Stimulated activated CD4-positive, alpha-beta T cell treated with anti-CD3 and anti-CD28 coated beads, Interleukin-15, amount 100 ng/mL, for 1 hour (primary cell): ENCODE measurements at places on chromosomes 5 and 9.

GRCh38 chr5:132270706-132271105, 13.2 kb downstream of the PDLIM4 start:
- no peak for DNase-seq

GRCh38 chr5:92633875-92634487, 947.0 kb downstream of the NR2F1-AS1 start:
- DNase-seq = no peak

DNA sequence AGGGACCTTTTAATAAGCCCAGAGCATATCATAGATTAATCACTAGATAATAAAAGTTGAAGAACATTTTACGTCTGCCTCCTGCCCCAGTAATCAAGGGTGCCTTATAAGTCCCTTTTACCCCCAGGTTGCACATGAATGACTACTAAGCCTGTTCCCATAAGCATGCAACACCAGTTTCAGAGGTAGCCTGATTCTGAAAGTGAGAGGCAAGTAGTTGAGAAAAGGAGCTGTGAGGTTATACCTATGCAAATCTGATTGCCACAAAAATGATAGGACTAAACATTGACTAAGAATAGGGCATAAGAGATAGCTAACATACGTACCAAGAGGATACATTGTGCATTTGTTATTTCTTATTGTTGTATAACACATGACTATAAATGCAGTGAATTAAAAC, 681.9 kb downstream of the ISL1 start:
- DNase-seq = no peak

DNA sequence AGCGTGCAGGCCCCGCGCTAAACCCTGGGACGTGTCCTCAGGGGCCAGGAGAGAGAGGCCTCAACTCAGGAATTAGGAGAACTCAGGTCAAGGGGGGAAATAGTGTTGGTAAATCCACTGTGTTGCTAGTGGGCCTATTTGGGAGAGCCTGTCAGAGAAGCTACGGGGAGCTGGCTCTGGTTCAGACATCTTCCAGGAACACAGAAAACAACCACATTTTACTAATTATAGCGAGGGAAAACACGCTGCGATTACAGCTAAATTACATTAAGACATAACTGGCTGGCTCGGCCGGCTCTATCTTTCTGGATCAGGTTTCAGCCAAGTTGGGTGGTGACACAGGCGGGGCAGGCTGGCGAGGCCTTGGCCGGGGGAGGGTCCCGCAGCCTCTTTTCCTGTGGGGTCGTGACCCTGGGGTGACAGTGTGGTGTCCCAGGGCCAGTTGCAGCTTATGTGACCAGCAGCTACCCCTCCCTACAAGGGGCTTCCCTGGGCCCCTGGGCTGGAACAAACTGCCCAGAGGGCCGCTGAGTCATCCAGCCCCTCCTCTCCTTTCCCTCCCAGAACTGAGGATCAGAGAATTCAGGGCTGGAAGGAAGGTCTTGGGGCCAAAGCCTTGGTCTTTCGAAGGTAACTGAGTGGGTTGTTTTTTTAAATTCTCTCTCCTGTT, 75.1 kb downstream of the FGF18 start:
- DNase-seq = no peak

DNA sequence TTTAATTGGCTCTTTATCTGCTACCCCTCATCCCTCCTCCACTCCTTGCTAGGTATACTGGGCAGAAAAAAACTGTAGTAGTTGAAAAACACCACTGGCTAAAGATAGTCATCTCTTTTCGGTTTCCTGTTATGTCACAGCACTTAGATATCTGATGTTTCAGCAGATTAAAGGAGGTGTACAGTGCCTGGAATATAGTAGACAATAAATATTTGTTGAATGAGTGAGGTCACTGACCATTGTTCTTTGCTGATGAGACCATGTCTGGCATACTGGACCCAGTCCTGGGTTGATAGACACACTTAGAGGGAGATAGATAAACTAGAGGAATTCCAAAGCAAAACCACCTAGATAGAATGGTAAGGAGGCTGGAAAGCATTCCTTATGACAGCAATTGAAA, 3.2 kb downstream of the GRPEL2 start:
- DNase-seq = no peak

- no peak for DNase-seq
These were observed 30.8 kb upstream of the DNAH5 start for GRCh38 chr5:13975246-13975645.

DNA sequence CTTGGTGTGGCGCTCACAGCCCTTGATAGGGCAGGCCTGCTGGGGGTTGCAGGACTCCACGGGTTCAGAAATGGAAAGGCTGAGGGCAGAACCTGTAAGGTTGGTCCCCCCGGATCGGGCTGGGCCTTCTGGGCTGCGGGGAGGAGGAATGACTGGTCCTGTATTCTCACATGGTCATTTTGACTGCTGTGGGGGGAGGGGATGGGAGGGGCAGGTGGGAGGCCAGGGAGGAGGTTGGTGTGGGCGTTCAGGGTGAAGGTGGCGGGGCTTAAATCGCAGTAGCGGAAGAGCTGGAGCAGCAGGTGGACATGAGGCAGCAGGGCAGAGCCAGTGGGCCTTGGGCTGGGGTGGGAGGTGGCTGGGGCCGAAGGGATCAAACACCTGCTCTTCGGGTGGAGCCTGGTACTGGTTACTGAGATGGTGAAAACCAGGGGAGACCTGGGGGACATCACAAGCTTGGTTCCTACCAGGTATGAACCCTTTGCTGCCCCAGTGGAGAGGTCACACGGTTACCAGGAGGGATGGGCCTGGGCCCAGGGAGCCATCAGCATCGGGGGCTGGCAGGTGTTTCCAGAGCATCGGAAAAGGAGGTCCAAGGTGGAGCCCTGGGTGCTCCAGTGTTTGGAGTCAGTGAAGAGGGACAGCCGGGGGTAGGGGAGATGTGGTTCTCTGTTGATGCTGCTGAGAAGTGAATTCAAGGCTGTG, 1.8 kb downstream of the MRPS2 start:
- DNase-seq = no peak

DNA sequence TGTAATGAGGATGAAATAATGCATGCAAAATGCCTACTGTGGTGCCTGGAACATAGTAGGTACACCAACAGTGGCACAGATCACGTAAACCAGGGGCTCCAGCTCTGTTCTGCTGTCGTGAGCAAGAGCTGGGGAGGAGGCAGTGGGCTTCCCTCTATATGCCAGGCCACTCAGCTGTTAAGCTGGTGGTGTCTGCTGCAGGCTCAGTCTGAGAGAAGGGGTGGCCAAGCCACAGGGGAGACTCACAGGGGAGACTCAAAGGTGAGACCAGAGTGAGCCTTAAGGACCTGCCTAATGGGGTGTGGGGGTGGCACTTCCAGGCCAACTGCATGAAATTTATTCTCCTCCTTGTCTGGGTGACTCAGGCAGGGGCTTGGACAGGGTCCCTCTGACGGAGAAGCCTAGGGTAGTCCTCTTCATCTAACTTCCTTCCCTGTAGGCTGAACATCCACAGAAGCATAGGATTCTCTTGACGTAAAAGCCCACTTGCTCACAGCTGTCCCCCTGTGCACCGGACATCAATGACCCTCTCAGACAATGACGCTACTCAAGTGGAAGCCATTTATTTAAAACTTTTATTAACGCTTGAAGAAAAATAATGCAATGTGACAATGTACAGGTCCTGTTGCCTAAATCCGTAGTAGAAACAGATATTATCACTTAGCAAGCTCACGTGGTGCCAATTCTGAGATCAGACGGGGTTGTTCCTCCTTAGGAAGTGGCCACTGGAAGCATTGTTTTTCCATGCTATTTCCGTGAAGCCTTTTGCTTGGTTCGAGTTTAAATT, 13.9 kb downstream of the STC2 start:
- DNase-seq = no peak

GRCh38 chr5:80125962-80126480, 90.9 kb downstream of the THBS4 start:
- DNase-seq = no peak

- no peak for DNase-seq
These were observed 15.6 kb upstream of the BICD2 start for GRCh38 chr9:92780206-92780605.

DNA sequence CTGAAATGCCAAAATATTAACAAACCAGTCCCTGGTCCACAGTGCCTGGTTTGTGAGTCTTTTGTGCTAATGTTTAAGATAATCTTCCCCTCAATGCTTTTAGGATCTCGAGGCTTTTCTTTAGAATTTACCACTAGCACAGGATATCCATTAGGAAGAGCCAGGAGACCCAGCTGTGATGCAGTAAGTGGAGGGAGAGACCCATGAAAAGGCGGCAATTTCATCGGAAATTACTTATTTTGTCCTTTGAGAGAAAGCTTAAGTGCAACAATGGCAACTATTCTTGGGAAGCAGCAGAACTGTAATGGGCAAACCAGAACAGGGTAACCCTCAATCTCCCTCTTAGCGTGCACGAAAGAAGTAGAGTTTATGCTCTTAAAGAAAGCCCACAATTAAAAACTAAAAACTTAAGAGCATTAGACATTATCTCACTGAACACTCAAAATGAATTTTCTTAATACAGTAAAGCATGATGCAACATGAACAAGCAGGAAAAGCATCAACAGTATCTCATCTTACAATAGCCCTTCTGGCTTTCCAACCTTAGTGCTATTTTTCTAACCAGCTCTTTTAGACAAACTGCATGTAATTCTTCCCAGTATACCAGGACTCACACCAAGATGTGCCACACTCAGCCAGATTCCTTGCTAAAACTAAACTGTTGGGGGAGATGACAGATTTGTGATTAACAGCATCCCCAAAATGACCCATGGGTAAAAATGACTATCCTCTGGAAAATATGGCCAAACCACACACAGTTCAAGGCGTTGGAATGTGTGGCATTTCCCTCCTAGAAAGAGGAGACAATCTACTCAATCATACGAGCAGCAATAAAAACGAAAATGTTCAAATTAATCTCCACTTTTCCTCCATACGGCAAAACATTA, 36.4 kb downstream of the PWWP2A start:
- DNase-seq = no peak

DNA sequence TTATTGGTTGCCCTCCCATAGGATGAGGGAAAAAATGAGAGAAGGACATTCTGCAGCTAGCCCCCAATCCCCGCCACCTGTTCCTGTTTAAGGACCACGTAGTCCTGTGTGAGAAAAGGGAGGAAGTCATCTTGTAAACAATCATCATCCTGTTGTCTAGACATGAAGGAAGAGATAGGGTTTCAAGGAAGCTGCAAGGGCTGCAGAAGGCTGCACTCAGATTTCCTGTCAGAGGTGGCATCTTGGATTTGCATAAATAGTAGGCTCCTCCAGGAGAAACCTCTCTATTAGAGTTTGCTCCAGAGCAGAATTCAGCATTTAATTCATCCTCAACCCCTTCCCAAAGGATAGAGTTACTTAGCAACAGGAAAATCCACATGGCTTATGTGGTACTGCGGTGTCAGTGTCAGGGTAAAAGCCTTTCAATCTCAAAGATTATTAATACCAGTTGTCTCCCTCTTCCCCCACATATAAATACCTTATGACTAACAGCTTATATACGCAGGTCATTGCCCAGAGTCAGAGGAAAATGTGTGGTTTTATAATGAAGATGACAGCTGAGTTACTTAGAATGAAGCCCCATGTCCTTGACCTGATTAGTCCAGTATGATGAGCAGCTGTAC, 4.6 kb upstream of the DNAJC18 start:
- no peak for DNase-seq

DNA sequence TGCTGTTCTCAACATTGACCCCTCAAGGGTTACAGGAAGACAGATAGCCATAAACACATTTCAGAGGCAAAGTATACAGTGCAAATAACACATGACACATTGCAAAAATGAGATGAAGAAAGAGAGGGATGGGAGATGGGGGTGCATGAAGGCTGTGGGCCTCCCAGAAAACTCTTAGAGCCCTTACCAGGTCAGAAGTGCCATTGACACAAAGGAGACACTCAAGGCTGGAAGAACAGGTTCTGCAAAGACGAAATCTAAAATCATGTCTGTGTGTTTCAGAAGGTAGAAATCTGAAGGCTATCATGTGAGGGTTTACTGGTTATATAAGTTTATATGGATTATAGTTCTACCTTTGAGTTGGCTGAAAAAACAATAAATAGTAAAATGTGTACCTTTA, 318.8 kb downstream of the BNC2 start:
- no peak for DNase-seq

DNA sequence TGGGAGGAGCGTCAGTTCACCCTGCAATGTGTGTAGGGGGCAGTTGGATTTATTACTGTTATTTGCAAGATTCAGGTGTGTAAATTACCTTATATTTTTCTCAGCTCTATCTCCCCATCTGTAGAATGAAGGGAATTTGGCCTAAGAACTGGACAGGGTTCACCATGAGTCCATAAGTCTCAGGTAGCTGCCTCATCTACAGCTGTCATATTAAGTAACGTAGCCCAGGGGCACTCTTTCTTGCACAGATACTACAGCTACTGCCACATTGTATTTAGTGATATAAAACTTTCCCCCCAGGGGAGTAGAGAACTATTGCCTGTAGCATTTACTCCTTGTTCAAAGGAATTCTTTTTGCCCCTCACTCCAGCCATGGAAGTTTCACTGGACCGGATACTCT, 301.4 kb upstream of the ZNF608 start:
- no peak for DNase-seq

GRCh38 chr5:149831492-149831891, 101.4 kb downstream of the PPARGC1B start:
- DNase-seq = no peak

DNA sequence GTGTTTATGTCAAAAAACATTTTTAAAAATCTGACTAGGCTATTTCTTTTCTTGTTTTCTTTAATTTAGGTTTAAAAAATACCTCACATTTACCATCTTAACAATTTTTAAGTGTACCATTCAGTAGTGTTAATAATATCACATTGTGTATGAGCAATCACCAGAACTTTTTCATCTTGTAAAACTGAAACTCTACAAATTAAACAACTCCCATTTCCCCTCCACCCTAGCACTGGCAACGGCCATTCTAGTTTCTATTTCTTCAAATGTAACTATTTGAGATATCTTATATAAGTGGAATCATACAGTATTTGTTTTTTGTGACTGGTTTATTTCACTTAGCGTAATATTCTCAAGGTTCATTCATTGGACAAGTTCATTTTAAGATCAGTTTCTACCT, 27.7 kb downstream of the PLCXD3 start:
- no peak for DNase-seq
